ENCODE measurements at places on chromosomes 5 and 9.
A peak's percentile ranks its signal among the peaks of the same experiment; 100 is the strongest.

GRCh38 chr9:83315649-83316048, 222.6 kb downstream of the FRMD3 start:
- no peak for DNase-seq

DNA sequence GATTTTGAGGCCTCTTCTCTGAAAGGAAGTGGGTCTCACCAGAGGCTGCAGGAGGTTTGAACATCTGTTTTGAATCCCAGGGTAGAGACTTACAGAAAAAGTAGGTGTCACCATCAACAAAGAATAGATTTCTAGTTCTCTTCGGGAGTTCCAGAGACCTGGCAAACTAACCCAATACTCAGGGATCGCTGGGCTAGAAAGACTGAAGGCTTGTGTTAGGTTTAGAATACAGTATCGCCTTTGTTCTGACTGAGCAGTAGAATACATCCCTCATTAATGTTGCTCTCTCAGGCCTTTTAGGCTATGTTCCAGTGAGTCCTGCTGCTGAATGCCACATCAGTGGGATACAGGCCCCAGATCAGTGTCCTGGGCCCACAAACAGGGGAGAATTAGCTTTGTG, 27.2 kb downstream of the RUSC2 start:
- DNase-seq = no peak

GRCh38 chr5:134070725-134071613, 43.5 kb upstream of the TCF7 start:
- DNase-seq = no peak

GRCh38 chr5:164420161-164420560, 914.7 kb downstream of the MAT2B start:
- DNase-seq = no peak

- DNase-seq = no peak
These were observed 465.4 kb downstream of the RASEF start for GRCh38 chr9:82597241-82598203.

- no peak for DNase-seq
These were observed 524.3 kb downstream of the RASEF start for GRCh38 chr9:82538634-82539033.

GRCh38 chr5:103356350-103357091, 98.0 kb downstream of the MACIR start:
- DNase-seq = no peak

GRCh38 chr9:118992813-118993794, 376.1 kb downstream of the BRINP1 start:
- DNase-seq = no peak

DNA sequence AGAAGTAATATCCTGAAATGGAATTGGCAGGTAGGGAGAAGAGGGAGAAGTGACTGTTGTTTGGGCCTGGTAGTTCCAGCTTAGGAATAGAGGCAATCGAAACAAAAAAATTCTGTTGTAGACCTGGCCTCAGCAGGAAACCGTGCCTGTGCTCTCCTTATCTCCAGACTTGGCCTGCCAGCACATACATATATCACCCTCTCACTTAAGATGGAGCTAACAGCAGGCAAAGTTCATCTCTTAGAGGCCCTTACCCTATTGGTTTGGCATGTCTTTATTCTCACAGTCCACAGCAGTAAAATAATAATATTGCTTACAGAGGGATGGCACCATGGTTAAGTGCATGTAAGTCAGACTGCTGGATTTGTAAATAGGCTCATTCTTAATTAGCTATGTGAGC, 19.6 kb upstream of the TNC start:
- DNase-seq = no peak

DNA sequence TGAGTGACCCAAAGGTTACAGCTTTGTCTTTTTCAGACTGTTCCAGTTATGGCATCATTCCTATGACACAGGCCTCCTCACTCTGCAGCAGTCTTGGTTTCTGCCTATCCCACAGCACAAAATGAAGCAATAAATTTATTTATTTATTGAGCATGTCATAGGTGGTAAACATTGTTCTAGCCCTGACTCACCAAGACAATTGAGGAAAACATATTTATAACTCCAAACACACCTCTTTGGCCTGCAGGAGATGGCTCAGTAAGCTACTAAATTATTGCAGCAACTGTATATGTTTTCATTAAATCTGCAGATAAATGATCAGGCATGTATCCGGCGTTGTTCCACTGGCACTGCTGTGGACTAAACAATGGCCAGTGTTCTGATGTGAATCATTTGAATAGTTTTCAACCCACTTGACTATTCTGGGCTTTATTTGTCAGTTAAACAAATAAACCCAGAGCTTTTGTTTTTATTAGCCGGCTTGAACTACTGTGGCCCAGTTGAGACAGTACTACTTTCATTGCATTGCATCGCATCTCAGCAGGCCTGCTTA, 83.2 kb downstream of the FOXD1 start:
- no peak for DNase-seq

GRCh38 chr5:83011985-83012384, 65.2 kb downstream of the TMEM167A start:
- DNase-seq = no peak

DNA sequence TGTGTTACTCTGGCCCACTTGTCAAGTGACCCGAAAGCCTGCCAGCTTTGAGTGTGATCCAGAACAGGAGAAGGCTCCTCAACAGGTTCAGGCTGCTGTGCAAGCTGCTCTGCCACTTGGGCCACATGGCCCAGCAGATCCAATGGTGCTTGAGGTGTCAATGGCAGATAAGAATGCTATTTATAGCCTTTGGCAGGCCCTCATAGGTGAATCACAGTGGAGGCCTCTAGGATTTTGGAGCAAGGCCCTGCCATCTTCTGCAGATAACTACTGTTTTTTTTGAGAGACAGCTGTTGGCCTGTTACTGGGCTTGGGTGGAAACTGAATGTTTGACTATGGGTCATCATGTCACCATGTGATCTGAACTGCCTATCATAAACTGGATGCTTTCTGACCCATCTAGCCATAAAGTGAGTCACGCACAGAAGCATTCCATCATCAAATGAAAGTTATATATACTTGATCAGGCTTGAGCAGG, 180.8 kb downstream of the CARTPT start:
- DNase-seq = no peak

DNA sequence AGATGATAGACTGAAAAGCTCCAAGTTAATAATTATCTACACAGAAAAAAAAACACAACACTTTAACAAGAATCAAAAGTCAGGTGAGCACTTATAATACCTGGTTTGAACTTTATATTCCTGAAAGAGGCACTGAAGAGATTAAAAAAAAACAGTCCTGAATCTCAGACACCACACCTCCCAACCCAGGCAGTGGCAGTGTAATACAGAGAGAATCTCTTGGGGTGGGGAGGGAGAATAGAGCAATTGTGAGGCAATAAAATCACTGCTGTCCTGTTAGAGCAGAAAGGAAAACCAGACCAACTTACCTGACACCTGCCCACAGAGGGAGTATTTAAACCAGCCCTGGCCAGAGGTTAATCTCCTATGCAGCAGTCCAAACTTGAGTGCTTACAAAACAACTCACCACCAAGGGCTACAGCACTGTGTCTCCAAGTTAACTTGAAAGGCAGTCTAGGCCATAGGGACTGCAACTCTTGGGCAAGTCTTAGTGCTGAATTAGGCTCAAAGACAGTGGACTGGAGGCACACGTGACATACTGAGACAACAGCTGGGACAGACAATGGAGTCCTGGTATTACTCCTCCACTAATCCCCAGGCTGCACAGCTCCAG, 54.2 kb downstream of the SLCO4C1 start:
- DNase-seq = no peak

DNA sequence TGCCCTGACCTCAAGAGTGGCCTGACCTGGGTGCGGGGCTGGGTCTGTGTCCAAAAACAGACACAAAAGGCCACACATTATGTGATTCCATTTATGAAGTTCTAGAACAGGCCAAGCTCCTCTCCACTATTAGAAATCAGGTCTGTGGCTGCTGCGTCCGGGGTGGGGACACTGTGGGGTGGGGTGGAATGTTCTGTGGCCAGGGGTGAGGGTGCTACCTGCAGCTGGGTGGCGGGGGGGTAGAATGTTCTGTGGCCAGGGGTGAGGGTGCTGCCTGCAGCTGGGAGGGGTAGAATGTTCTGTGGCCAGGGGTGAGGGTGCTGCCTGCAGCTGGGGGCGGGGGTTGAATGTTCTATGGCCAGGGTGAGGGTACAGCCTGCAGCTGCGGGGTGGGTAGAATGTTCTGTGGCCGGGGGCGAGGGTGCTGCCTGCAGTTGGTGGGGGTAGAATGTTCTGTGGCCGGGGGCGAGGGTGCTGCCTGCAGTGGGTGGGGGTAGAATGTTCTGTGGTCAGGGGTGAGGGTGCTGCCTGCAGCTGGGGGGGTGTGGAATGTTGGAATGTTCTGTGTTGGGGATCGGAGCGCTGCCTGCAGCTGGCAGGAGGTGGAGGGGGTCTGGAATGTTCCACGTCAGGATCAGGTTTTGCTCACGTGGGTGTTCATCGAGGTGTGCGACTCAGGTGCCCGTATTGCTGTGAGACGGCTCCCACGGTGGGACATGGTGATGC, 8.3 kb downstream of the LCN12 start:
- no peak for DNase-seq

GRCh38 chr9:83649080-83649479, 26.1 kb downstream of the IDNK start:
- peak; percentile 35 for DNase-seq

DNA sequence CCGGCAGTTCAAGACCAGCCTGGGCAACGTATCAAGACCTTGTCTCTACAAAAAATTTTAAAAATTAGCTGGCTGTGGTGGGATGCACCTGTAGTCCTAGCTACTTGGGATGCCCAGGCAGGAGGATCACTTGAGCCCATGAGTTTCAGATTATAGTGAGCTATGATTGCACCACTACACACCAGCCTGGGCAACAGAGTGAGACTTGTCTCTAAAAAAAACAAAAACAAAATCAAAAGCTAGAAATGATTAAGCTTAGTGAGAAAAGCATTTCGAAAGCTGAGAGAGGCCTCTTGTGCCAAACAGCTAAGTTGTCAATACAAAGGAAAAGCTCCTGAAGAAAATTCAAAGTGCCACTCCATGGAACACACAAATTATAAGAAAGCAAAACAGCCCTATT, 4.8 kb downstream of the FAM151B start:
- no peak for DNase-seq

- DNase-seq = no peak
These were observed 56.2 kb upstream of the TNFSF15 start for GRCh38 chr9:114861922-114862605.

GRCh38 chr9:16099732-16100536, 547.1 kb downstream of the CCDC171 start:
- no peak for DNase-seq

GRCh38 chr5:177312649-177313181, 1.0 kb upstream of the MXD3 start:
- no peak for DNase-seq

- no peak for DNase-seq
These were observed 28.3 kb downstream of the PAEP start for GRCh38 chr9:135589596-135590485.

- no peak for DNase-seq
These were observed 103.6 kb downstream of the SLIT3 start for GRCh38 chr5:169197343-169197742.

- DNase-seq = no peak
These were observed 13.3 kb downstream of the RIC1 start for GRCh38 chr9:5642170-5642569.

DNA sequence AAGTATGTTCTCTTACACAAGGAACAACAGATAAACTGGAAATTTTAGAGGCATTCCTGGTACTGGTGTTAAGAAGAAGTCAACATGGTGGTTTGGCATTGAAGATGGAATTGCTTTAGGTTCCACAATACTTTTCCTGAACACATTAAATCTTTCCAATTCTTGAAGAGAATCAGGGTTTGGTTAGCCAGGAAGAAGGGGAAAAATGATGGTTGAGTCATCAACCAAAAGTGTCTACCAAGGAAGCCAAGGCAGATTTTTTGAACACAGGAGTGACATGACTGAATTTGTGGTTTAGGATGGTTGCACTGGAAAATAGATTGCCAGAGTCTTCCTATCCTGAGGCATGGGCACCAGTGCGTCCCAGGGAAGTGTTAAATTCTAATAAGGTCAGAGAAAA, 433.4 kb downstream of the TMEM38B start:
- DNase-seq = no peak

DNA sequence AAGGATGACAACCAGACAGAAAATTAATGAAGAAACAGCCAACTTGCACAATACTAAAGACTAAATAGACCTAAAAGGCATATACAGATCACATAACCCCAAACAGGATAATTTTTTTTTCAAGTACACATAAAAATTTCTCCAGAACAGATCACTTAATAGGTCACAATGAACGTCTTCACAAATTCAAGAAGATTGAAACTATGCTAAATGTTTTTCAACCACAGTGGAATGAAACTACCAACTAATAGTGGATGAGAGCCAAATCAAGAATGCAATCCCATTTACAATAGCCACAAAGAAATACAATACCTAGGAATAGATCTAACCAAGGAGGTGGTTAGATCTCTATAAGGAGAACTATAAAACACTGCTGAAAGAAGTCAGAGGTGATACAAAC, 145.8 kb downstream of the TMEM232 start:
- DNase-seq = no peak

DNA sequence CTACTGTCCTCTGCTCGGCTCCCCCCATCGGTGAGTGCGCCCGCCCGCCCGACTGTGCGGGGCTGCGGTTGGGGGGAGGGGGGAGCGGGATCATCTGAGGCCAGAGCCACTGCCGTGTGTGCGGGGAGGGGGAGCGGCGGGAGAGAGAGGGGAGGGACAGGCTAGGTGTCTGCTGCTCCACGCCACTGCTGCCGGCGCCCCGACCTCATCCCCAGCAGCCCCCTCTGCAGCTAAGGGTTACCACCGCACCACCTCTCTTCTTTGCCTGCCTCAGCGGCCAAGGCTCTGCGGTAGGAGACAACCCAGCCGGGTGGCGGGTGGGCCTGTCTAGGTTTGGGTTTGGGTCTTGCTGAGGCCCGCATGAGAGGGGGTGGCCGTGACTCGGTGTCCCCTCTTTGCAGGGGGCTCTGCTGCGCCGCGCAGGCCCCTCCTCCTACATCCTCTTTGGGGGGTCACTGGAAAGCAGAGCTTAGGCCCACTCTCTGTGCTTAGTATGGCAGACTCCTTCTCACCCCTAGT, 670 bp upstream of the PURA start:
- no peak for DNase-seq

DNA sequence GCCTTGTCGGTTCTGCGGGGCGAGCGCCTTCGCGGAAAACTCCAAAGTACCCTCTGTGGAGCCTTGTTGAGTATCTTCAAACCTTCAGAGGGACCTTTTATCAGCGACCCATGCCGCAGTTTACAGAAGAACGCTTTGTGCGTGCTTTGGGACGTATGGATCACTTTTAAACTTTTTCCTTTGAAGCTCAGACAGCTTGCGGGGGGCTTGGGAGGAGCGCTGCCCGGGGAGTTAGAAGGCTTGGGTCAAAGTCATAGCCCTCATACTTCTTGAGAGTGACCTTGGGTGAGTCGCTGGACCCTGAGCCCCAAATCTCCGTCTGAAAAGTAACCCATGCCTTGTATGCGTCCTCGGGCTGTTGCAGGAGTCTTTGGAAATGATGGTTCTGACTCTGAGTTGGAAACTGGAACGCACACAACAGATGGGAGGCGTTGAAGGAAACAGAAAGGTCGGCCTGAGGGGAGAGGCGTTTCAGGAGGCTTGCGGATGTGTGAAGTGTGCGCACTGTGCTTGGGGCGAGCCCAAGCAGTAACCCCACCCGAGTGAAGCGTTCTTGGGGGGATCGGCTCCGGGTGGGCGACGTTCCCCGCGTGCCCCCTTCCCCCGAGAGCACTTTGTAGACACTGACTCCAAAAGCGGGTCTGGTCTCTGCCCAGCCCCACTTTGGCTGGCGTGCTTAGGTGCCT, 661 bp upstream of the SLC25A51 start:
- no peak for DNase-seq

Data from stimulated activated CD8-positive, alpha-beta memory T cell treated with anti-CD3 and anti-CD28 coated beads, Interleukin-4, amount 100 ng/mL, for 1 hour (primary cell).